ENCODE measurements at places on chromosomes 12 and 14.

- DNase-seq: no peak
These were observed 1.5 kb downstream of the WNK1 start for GRCh38 chr12:753611-754472.

GRCh38 chr14:23513005-23513817 is 38.4 kb downstream of the ZFHX2 start:
- no peak for DNase-seq

DNA sequence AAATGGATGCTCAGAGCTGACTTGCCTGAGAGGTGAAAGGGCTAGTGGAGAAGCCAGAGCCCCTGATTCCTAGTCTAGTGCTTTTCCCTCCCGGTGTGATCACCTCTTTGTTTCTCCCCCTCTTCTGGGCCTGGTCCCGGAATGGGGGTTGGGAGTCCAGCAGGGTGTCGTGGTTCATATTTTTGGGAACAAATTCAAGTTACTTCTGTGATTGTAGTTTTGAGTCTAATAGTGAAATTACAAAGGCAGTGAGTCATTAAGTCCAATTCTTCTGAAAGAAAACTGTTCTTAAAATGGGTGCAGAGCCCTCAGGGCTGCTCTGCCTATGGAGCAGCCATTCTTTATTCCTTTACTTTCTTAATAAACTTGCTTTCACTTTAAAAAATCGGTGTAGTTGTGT is 7.6 kb downstream of the SUSD6 start:
- no peak for DNase-seq

GRCh38 chr14:69090187-69090789 is 62.6 kb downstream of the DCAF5 start:
- DNase-seq: no peak

- DNase-seq: no peak
These were observed 129.6 kb upstream of the GARIN2 start for GRCh38 chr14:67059596-67059995.

- DNase-seq: no peak
These were observed 112.0 kb upstream of the PDZRN4 start for GRCh38 chr12:41076114-41076513.

- DNase-seq: no peak
These were observed 536 bp upstream of the SLC35E3 start for GRCh38 chr12:68745376-68745903.

DNA sequence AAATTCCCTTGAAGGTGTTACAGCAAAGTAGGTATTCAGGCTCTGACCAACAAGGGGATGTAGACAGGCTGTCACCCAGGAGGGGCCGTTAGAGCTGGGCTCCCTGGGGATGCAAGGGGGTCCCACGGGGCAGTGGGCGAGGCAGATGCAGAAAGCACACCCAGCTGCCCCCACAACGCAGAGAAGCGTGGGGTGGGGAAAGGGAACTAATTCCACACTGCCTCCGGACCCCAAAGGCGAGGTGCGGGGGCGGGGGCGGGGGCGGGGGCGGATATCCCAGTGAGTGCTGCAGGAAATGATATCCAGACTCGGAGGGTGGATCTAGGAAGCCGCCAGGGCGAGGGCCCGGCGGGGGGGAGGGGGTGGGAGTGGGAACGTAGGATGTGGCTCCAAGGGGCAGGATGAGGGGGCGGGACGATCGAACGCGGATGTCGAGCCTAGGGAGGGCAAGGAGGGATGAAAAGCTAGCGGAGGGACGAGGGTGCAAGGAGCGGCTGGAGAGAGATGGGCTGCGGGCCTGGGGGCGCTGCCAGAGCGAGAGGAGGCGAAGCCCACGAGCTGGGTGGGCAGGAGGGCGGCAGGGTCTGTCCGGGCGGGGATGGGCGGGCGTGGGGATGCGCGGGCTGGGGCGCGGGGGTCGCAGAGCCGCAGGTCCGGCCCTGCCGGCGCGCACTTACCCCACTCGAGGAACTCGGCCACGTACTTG is 874 bp downstream of the CDC42BPB start:
- no peak for DNase-seq

- no peak for DNase-seq
These were observed 7.5 kb downstream of the SLC25A29 start for GRCh38 chr14:100298551-100299237.

DNA sequence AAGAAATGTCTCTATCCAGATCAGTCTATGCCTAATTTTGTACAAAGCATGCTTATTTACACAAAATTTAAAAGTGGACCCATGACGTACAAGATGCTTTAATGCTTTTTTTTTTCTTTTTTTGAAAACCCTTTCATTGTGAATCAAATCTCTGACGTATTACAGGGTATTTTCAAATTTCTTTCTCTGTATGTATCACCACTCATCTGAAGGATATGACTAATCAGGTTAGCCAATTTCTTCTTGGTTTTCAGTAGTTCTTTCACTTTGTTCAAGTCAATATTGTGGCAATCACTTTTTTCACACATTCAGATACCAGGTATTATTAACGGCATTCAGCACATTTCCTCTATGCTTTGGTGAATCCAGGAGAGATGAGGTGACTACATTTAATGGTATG is 685.3 kb downstream of the TRHDE start:
- DNase-seq: no peak

- DNase-seq: no peak
These were observed 10.3 kb upstream of the KRT1 start for GRCh38 chr12:52690351-52691075.

DNA sequence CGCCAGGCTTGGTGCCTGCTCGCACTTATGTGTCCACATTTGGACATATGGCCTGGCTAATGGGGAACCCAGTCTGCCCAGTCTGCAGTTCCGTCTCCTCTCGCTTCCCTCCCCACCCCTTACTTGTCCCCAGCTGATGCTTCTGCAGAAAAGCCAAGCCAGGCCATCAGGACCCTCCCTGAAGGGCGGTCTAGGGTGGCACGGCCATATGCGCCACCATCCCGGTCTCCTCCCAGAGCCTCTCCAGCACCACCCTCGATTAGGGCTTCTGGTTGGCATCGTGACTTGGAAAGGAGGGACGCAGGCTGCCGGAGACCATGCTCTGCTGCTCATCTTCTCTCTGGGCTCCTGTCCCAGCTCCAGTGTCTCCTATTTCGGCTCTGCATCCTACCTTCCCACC is 54.6 kb downstream of the CALM1 start:
- no peak for DNase-seq

DNA sequence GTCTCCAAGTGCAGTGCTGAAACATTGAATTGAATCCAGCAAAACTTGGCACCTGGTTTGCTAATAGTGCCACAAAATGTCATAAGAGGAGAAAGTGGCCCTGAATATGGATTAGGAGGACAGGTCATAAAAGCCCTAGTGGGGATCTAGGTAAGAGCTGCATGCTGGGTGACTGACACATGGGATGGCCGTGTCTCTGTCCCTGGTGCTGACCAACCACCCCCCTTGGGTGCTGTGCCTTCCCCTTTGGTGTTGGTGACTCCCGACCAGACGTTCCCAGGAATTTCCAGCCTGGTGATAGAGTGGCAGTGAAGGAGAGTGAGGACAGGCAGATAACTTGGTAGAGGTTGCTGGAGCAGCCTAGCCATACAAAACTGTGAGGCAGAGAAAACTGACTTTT is 142.8 kb downstream of the VRK1 start:
- no peak for DNase-seq

DNA sequence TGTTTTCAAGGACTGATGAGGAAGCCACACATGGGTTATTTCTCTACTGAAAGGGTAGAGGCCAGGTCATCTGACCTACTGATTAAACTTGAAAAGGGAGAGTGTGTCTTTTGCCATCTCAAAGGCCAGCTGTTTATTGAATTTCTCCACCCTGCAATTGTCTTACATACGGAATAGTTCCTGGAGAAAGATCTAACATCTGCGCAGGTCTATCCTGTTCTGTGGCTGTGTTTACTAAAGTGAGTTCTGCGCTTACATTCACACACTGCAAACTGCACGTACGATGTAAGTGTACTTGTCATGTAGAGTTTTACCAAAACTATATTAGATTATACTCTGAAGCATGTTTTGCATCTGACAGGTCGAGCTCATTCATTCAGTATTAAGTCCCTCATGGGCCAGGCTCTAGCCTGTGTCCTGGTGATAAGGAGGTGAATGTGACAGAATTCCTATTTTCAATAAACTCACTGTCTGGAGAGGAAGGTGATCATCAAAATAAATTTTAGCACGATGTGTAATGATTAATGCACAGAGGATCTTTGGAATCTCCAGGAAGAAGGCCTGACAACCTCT is 96.6 kb downstream of the PRKCH start:
- no peak for DNase-seq

- DNase-seq: no peak
These were observed 2.4 kb downstream of the EXD2 start for GRCh38 chr14:69193721-69194120.

GRCh38 chr14:70808416-70809224 is 693 bp downstream of the MAP3K9 start:
- DNase-seq: no peak

All from cortex of kidney (tissue), 1 donor.